ENCODE measurements at places on chromosomes 7 and 10.

GRCh38 chr10:13885238-13885990, 298.6 kb downstream of the PRPF18 start:
- DNase-seq: peak; percentile 96

DNA sequence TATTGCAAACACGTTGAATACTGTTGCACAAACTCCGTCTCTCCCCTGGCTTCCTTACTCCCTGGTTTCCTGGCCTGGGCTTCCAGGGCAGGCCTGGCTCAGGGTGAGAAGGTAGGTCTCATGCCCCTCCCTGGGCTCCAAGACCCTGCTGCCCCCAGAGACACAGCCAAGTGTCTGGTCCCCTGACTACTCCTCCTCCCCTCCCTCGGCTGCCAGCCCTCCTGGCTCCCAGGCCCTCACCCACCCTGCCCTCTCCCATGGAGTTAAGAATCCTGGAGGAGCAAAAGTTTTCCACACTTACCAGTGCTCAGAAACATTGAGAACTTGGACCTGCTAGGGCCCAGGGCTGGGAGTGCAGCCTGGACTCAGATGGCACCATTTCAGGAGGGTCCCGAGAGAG, 47.2 kb upstream of the RABGEF1 start:
- no peak for DNase-seq

DNA sequence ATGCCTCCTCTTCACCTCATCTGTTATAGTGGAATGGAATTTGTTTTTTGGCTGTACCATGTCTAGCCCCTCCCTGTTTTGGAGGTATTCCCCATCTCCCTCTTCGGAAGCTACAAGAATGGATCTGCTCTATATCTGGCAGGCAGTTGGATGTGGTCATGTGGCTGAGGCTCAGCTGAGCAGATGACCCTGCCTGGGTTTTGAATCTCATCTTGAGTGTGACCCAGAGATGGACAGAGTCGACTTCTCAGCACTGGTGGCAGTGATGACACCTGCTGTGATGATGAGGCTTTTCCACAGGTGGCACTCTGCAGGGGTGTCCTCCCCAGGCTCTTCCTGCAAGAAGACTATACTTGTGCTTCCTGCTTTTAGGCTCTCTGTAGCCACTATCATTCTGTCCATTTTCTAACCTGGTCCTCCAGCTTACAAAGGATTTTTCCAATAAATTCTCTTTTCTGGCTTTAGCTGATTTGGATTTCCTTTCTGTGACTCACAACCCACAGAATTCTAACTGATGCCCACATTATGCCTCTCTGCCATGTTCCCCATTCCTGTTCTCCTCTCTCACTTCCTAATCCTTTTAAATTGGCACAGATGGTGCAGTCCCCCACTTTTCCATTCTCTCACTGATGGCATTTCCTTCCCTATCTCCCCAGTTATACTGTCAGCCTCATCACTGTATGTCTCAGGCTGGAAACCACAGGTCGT, 7.5 kb upstream of the ARHGAP22 start:
- DNase-seq: no peak

DNA sequence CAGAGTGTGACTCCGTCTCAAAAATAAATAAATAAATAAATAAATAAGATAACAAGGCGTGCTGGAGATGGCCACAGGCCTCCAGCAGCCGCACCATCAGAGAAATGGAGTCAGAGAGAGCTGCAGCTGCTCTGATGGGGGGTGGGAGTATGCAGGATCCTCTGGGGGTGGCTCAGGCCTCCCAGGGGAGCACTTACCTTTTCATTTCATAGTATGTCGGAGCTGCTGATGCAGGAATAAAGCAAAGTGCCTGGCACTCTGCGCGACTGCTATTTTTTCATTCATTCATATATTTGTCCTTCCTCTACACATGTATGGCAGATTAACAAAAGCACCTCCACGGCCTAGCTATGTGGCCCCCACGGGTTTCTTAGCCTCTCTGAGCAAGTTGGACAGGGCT, 175.9 kb downstream of the CUX1 start:
- DNase-seq: no peak

DNA sequence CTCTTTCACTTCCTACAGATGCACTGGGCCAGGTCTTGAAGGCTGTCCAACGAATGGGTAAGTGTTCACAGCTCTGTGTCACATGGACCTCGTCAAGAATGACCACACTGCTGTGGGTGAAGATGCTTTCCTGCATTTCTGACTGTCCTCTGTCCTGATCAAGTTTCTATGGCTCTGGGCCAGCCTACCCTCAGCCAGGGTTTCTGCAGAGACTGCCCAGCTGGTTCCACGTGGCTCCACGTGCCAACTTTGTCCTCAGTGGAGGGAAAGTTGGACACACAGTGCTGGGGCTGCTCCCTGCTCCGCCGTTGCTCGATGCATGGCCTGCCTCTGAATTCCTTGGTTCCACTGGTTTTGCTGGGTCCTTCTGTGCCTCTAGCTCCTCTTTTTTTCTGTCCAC, 152.3 kb downstream of the EGFR start:
- peak; percentile 20 for DNase-seq

GRCh38 chr10:12795315-12796110, 206.0 kb downstream of the CCDC3 start:
- no peak for DNase-seq

- DNase-seq: no peak
Measured at GRCh38 chr7:158492367-158492764, 95.3 kb downstream of the PTPRN2 start.

DNA sequence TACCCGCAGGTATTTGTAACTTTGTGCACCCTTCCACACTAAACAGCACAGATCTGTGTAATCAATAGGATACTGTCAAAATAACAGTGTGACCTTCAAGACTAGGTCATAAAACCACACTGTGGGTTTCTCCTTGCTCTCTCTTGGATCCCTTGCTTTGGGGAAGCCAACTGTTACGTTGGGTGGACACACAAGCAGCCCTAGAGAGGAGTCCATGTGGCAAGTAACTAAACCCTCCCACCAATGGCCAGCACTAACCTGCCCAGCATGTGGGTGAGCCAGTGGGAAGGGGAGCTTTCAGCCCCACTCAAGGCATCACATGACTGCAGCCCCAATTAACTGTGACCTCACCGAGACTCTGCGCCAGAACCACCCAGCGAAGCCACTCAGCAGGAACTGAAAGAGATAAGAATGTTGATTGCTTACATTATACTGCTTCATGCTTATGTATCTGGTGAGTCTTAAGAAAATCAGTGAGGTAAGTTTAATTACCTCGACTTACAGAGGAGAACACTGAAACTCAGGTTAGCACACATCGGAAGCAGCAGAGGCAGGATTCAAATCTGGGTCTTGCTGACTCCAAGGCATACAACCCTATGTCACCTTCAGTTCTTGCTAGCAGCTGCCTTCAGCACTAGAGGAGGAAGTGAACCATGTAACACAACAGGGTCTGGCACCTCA, 9.4 kb upstream of the ZC3HAV1 start:
- DNase-seq: peak; percentile 20

DNA sequence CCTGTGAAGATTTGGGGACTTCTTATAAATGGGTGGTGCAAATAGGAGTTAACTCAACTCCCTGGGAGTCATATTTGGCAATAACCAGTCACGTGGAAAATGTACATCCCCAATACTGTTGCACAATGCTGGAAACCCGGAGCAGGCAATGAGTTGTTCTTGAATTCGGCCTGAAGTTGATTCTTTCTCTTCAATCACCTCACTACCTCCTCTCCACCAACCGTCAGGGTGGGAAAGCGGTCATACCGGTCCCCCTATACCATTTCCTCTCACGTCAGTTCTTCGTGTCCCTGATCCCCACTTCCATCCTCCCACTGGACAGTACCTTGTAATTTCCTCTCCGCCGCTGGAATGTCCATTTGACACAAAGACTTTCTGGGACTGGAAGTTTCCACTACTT, 2.8 kb downstream of the GIMAP5 start:
- no peak for DNase-seq

GRCh38 chr10:65802391-65802790, 1123.4 kb upstream of the LRRTM3 start:
- DNase-seq: no peak

DNA sequence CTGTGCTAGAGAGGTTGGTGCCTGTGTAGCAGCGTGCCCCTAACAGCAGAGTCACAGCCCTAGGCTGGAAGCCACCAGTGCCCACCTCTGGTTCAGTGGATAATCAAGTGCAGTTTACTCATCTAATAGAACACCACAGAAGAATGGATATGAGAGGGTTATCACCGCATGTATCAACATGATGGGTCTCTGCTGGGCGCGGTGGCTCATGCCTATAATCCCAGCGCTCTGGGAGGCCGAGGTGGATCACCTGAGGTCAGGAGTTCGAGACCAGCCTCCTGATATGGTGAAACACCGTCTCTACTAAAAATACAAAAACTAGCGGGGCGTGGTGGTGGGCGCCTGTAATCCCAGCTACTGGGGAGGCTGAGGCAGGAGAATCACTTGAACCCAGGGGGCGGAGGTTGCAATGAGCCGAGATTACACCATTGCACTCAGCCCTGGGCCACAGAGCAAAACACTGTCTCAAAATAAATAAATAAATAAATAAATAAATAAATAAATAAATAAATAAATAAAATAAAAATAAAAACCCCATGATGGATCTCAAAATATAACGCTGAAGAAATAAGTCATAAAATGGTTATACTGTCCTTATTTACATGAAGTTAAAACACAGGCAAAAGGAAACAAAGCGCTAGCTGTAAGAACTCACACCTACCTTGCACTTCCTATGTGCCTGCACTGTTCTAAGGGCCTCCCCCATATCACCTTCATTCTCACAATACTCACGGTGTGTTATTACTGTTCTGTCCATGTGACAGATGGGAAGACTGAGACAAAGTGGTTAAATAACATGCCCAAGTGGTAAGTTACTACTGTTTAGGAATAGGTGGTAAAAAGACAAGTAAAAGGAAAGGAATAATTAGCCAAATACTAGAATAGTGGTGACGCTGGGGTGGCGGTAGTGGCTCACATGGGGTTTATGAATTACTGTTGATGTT, 70.9 kb downstream of the AMZ1 start:
- no peak for DNase-seq

DNA sequence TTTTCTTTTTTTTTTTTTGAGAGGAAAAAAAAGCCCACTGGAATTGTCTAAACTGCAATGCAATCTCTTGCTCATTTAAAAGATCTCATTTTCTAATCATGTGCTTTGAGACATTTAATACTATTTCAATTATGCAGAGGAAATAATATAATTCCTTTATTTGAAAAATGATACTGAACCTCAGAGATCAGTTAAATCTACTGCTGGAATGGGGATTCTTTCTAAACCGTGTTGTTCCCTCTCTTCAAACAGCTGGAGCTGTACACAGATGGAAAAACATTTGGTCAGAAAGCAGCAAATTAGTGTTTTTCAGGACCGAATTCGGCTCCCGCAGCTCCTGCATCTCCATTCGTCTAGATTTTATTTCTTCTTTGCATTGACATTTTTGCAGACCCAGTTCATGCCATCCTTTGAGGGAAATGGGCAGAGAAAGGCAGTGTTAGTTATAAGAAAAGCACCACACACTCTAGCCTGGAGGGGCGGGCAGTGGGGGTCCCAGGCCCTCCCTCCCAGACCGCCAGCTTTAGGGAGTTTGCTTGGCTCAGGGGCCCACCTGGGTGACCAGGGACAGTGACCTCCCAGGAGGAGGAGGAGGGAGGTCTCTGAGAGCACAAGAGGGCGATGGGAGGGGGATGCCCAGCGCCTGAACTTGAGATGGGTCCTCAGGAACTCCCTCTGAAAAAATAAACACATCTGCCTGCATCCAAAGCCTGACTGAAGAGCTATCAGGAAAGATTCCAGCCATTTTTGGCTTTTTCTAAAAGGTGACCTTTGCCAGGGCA, 32.4 kb downstream of the TRIM8 start:
- peak; percentile 2 for DNase-seq

GRCh38 chr10:19469521-19469920, 346.7 kb upstream of the PLXDC2 start:
- DNase-seq: no peak

DNA sequence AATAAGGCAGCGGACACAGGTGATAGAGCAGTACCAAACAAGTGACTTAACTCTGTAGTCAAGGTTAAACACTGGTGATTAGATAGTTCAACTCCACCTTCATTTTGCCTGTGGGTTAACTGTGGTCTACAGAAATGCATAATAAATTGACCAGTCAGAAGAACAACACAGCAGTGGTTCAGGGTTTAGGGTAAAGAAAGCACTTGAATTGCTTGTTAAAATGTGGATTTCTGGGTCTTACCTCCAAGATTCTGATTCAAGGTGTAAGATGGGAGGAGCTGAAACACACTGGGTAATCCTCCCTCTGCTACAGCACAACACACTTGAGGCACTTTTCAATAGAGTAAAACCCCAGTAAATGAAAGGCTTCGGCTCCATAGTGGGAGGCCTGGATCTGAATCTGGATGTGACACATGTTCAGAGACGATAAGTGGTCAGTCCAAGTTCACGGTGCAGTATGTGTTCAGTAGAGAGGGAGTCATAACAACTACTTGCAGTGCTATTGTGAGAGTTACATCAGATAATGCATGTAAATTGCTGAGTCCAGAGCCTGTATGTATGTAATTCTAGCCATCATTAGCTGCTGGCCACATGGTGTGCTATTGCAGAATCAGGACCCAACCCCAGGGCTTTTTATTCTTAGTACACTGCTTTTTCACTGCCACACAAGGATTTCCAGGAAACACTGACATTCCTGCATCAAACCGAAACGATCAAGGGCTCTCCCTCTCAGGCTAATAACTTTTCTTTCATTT, 141.7 kb downstream of the SORCS1 start:
- DNase-seq: no peak

- DNase-seq: no peak
Measured at GRCh38 chr10:124229201-124229988, 136.0 kb upstream of the CHST15 start.

DNA sequence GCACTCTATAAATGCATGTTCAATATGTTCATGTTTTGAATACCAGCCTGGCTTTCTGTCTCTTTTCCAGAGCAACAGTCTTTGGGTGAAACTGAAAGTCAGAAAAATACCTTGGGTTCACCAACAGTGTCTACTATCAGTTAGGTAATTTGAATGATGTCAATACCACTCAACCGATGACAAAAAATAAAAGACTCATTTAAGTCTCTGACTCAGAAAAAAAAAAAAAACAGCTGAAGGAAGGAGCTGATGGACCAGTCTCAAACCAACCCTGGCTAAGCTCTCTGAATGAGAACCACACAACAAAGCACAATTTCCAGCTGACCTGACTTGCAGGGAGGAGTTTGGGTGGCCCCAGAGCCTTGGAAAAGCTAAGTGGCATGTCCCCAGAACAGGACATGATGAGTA, 42.5 kb downstream of the ABLIM1 start:
- DNase-seq: no peak

DNA sequence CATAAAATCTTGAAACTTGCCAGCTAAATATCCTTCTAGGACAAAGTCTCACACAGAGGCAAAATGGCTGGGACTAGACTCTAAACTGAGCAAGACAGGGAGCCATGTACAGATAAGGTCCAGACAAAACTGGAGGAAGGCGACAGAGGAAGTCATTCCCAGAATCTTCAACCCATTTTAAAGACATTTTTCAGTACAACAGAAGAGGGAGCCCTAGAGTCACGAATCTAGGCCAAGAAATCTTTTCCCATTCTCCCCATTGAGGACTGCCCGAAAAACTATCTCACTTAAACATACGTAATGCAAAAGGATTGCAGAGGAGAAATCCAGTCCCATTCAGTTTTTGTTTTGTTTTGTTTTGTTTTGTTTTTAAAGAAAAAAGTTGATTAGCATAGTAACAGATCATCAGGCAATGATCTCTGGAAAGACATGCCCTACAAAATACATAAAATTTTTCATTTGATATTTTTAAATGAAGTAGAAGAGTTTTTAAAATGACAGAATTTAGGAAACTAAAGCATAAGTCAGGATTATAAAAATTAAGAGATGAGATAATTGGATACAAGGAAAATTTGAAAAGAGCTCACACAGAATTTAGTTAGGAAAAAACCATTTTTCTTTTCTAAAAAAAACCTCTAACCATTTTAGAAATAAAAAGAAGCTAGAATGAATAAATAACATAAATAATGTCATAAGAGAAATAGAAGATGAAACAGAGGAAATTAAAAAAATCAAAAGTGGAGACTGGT, 16.9 kb upstream of the PRF1 start:
- no peak for DNase-seq

Data from Ammon's horn (tissue), 1 donor.